ENCODE measurements at places on chromosomes 3 and 15.

GRCh38 chr15:47987908-47988532 lies 132.8 kb upstream of the SLC24A5 start:
- DNase-seq: peak; percentile 49

GRCh38 chr15:43953402-43953801 lies 126.6 kb downstream of the WDR76 start:
- no peak for DNase-seq

- no peak for DNase-seq
These were observed 1.2 kb upstream of the HYAL2 start for GRCh38 chr3:50323614-50324199.

DNA sequence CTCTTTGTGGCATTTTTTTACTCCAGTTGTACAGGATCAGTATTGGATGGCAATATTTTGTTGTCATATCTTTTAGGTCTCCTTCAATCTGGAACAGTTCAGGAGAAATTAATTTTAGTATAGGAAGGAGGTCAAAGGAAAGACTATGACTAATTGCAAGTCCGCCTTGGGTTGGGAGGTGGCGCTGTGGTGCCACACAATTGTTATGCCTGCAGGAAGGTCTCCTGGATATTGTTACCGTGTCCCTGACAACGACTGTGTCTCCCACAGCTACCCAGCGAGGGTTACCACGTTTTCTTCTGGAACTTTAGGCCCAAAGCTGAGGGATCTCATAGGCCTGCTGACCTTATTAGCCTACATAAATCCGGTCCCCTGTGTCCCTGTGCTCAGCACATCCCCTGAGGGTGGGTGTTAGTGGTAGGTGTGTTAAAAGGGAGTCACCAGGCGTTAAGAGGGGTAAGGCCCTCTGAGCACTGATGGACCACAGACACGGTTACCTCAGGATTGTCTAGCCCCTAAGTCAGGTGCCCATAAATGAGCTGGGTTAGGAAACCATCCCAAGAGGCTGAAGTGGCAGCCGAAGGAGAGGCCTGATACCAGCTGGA lies 31.5 kb downstream of the KCNAB1 start:
- peak; percentile 66 for DNase-seq

DNA sequence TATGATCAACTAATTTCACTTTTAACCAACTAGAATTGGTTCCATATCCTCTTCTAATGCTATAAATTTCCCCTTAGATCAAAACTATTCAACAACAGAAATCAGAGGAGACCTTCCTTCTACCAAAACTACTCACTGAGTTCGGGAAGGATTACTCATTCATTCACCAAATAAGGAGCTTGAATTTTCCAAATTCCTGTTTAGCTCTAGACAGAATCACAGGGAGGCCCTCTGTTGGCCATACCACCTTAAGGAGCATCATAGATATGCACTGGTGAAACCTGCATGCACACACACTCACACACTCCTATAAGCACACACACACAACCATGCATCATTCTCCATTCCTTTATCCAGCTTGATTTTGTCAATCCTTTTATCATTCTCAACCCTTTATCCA lies 49.0 kb downstream of the SUCLG2 start:
- DNase-seq: peak; percentile 77

DNA sequence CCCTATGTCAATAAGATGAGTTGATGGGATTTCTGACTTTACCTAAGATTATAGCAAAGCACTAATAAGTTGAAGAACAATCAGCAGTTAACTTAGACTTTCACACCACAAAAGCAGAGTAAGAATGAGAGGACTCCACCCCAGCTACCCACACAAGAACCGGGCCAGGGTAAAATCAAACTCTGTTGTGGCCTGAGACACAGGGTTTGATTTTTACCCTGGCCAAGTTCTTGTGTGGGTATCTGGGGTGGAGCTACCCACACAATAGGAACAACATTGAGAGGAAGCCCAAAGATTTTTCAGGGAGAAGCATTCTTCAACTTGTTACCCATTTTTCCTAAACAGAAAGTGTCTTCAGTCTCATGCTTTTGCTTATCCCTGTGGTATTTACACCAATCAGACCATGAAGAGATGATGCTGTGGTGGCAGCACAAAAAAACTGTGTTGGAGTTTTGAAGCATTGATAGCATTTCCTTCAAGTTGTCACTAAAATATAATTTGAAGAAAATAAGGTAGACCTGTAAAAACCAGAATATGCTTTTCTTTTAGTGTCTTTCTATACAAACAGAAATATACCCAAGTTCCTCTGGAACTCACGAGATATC lies 25.6 kb downstream of the CPOX start:
- DNase-seq: no peak

DNA sequence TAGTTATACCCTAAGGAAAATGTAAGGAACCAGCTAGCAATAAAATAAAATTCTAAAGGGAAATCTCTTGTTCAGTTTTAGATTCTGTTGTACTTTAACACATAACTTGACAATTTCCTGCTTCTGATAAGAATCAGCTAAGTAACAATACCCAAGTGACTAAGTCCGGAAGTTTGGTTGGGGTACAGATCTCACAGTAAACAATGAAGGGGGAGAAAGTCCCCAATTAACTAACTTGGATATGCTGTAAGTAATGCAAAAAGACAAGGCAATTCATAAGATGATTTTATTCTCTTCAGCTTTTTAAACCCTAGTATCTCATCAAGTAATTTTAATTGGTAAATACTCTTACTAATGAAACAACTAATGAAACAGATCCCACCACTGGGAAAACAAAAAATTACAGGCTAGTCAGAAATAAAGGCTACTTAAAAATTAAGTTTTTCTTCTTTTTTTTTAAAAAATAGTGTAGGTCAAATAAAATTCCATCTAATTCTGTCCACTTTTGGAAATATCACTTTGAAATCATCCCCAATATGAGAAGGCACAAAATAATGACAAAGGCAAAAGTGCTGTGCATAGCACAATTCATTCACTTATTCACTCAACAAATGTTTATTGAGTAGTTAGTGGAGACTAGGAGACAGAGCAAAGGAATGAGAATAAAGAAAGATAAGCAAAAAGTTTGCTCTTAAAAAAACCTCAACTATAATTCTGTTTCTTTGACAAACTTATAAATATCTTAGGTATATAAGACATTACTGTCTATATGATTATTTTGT lies 37.8 kb upstream of the IL20RB start:
- peak; percentile 11 for DNase-seq

- no peak for DNase-seq
These were observed 66.4 kb downstream of the DCUN1D1 start for GRCh38 chr3:182913889-182914288.

DNA sequence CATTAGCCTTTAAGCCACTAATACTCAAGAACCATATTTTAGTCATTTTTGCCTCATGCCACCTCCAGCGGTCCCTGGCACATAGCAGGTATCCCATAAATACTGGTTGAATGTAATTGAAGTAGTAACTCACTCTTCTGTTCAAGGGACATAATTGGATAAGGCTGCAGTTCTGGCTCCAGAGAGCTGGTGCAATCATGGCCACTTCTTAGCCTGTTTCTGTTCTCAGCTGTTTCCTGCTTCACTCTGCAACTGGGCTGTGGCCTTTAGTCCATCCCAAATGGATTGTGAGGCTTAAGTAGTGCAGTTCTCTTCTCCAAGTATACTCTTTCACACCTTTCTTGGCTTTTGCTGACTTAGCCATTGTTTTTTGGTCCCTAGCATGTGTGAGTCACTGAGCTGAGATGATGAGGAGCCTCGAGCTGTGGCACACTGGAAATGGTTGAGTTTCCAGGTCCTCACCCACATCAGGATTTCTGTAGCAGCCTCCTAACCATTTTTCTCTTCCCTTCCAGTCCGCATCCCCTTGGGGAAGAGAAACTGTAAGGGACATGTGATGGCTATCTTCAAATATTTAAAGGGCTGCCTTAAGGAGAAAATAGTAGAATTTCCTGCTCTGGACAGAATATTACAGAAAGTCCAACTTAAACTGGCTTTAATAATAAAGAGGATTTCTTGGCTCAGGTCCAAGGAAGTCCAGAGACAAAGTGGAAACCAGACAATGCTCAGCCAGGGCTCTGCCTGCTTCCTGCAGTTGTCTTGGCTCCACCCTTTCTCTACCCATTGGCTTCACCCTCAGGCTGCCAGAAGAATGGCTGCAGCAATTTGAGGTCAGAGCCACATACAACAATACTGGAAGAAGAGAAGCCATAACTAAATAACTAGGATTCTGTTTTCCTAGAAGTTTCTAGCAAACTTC lies 305.4 kb upstream of the ROPN1 start:
- no peak for DNase-seq

DNA sequence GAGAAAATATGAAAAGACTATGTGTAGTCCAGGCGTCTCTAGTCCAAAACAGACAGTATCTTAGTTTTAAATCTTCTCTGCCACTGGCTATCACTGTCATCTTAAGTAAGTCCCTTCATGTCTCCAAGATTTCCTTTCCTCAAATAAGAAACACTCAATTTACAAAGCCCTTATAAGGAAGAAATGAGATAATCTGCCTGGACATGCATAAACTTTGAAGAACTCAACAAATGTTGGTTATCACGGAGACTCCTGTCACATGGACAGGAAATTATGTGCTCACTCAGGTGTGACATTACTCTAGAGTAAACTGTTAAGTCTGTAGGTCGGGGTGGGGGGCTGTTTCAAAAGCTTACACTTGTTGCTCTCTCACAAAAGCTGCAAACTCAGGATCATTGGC lies 91.9 kb downstream of the IMPG2 start:
- no peak for DNase-seq

DNA sequence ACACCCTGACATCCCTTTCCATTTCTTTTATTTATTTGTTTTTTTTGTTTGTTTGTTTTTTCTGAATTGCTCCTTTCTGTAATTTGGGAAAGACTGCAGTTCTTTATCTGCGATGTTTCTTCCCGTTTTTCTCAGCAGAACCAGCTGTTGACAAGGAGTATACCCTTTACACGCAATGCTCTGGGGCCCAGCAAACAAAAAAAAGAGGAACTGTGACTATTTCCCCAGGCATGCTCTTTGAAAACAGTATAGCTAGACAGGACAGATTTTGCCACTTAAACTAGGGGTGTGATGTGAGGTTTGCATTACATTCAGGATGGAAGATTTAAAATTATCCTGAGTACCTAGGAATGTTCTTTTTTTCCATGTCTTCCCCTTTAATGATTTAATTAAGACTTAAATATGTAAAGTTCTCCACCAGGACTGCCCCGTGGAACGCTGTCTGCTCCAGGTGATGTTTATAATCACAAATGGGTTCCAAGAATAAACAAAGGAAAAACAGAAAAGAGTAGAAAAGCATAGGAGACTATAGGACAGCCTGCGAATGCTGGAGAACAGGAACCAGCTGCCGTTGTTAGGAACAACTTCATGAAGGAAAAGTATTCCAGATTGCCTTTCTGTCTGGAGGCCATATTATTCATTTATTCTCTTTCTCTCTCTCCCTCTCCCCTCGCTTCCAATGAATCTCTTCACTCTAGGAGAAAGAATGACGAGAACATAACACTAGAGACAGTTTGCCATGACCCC lies 43.3 kb downstream of the TGFBR2 start:
- DNase-seq: peak; percentile 45

GRCh38 chr3:172442606-172443005 lies 5.7 kb downstream of the GHSR start:
- DNase-seq: no peak

- DNase-seq: peak; percentile 20
These were observed 523.6 kb downstream of the NTRK3 start for GRCh38 chr15:87732976-87733375.

DNA sequence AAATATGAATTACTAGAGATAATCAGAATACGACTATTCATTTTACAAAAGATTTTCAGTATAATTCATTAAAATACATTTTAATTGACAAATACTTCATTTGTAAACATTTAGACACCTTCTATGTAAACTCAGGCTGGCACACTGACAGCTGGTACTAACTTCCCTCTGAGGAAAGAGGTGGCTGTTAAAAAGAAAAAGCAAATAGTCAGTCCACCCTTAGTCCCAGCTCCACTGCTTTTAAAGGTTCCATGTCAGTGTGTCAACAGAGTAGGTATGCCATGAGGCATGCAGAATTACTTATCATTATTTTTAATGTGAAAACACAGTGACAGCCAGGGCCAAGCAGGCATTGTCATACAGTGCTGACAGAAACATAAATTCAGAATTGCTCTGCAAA lies 16.1 kb downstream of the TM6SF1 start:
- no peak for DNase-seq

DNA sequence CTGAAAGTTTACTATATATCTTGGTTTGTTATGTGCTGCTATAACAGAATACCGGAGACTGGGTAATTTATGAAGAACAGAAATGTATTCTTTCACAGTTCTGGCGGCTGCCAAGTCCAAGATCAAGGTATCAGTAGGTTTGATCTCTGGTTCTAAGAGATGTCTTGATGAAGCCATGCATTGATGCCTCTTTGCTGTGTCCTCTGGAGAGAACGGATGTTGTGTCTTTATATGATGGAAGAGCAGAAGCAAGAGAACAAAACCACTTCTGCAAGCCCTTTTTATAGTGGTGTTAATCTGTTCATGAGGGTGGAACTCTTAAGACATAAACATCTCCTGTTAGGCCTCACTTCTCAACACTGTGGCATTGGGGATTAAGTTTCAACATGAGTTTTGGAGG lies 62.7 kb downstream of the TCF12 start:
- DNase-seq: no peak

DNA sequence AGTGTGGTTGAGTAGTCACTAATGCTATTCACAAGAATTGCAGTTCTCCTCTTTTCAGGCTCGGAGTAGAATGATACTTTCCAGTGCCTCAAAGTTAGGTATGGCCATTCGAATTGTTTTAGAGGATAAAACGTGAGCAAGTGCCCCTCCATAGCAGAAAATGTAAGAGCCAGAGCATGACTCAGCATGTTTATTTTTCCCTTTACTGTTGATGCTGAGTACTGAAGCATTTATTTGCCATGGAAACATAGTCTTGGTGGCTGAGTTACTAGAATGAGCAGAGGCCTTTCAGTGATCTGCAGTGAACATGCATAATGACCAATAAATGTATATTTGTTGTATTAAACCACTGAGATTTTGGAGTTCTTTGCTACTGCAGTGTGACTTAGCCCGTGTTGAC lies 540.6 kb downstream of the NLGN1 start:
- peak; percentile 45 for DNase-seq

DNA sequence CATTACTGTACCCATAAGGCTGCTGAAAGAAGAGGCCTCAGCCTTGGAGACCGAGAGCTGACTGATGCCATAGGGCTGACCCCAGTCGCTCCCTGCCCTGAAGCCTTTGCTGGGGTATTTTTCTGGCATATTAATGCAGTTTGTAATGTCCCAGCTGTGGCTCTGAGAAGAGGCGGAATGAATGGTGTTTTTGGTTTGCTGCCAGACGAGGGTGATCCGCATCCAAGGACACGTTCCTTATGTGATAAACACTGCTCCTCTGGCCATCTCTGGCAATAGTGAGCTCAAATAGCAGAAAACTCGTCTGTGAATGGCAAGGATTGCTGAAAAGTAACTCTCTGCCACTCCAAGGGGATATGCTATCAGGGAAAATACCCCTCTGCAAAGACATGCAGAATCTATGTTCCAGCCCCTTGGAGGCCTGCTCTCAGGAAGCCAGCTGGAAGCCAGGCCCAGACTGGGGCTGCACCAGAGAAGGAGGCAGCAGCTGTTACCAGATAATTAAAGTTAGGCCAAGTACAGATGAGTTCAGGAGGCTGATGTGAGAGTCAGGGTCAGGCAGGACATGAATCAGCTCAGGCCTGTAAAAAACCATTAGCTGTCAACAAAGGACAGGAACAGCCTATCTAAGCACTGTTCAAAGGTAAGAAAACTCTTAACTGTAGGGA lies 28.9 kb upstream of the KLHL6 start:
- DNase-seq: peak; percentile 32

GRCh38 chr3:30586806-30587486 lies 19.5 kb upstream of the TGFBR2 start:
- no peak for DNase-seq

- peak; percentile 31 for DNase-seq
These were observed 898 bp downstream of the FBLN2 start for GRCh38 chr3:13549623-13550422.

Data from EL (cell line).